ENCODE measurements at places on chromosomes 2 and 18.

- DNase-seq: no peak
Observed at GRCh38 chr2:48483506-48483905, 46.4 kb upstream of the STON1 start.

DNA sequence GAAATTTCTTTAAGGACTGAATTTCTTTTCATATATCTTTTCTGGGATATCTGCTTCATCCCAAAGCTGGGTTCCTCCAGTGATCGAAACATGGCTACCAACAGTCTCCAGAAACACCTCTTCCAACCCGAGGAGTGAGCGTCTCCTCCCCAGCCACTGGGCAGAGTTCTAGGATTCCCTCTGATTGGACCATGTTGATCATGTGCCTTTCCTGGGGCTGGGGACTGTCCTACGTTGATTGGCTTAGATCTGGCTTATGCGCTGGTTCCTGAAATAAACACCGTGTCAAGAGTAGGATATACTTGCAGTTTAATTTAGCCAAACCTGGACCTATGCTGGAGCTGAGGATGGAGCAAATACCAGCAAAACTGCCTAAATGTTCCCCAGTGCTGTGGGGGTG, 55.5 kb upstream of the SLC16A14 start:
- no peak for DNase-seq

- DNase-seq: no peak
Observed at GRCh38 chr2:100721693-100722092, 98.2 kb upstream of the NPAS2 start.

DNA sequence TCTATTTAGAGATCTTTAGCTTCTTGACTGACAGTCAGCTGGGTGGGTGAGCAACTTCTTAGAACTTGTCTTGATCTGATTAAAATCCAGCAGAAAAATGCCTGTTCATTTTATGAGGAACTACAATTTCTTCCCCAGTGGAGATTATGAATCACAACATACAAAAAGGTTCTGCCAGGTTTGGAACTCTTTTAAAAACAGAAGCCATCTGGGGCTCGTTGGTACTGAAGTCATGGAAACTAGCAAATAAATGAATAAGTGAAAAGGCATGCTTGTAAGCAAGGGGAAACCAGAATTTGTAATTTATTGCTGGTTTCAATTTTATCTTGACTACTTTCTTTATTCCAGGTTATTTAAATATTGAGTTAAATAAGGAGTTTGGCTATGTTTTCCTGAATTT, 767.4 kb downstream of the MBD2 start:
- no peak for DNase-seq

DNA sequence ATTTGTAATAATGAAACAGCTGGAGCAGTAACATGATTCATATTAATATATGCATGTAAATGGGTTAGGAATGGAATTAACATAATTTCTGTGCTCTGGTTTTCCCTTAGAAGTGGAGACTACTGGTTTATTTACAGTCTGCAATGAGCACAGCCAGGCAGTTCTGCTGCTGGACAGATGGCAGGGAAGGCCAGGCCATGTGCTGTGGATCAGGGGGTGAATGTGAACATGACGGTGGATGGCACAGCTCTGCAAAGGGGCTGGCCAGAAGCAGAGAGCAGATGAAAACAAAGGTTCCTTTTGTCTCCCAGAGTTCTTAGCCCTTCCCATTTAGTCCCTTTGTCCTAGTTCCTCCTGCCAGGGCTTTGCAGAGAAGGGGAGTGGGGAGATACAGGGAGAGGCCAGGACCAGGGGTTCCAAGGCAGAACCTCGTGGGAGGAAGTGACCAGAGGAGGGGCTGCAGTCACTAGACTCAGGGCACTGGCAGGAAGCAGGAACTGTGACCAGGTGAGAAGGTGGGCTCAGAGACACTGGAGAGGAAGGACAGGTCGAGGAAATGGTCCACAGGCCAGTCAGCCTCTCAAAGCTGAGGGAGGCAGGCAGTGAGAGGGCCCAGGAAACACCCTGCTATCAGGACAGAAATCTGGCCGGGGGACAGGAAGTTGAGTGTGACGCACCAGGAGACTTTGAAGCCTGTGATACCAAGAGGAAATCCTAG, 112.9 kb upstream of the ATP8B1 start:
- DNase-seq: no peak

DNA sequence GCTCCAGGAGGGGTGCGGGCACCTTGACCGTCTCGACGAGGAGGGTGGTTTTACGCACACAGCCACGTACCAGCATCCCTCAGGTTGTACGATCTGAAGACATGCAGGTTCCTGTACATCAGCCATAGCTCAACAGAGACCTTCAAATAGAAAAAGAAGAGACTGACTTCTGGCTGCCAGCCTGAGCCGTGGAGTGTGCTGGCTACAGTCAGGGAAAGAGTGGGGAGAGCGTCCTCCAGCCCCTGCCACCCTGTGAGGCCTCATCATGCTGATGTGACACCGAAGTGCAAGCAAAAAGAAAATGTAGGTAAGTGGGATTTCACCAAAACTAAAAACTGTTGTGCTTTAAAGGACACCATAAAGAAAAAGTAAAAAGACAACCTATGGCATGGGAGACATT, 47.0 kb downstream of the ADI1 start:
- DNase-seq: no peak

GRCh38 chr18:55018602-55019001, 59.3 kb upstream of the CCDC68 start:
- DNase-seq: no peak

- no peak for DNase-seq
Observed at GRCh38 chr18:21820033-21820810, 79.6 kb downstream of the MIB1 start.

Data from stimulated activated CD4-positive, alpha-beta T cell treated with anti-CD3 and anti-CD28 coated beads, Interleukin-1b, Interleukin-23, amount 100 ng/mL, for 24 hours (primary cell).